ENCODE measurements at places on chromosomes 16 and 17. TPM values are rescaled to one million over a fixed set of nuclear protein-coding genes. Genes with fewer than 3 reads are reported as not detected.

DNA sequence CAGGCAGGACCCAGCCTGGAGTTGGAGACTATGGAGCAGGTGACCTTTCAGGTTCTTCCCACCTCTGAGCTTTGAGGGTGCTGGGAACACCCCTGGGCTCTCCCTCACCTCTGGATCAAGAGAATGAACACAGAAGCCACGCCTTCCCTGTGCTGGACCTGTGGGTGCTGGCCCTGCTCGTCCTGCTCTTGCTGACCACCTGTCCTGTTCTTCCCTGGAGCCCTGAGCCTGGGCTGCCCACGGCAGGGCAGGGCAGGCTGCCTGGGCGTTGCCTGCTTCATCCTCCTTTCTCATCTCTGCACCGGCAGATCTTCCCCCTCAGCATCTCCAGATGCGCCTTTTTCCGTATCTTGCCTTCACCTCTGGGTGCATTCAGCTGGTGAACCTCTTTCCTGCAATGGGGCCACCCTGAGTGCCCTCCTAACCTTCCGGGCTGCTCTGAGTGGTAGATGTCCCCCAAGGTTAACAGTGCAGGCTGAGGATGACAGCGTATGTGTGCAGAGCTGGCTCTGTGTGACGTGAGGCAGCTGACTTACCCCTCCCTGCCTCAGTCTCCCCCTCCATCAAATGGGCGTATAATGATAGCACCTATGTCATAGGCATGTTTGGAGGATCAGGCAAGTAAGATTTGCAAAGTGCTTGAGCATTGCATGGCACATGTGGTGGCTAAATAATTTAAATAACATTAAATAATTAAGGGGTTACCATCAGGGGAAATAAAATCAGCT is 225.8 kb upstream of the CIBAR2 start:
- DNase-seq = peak; percentile 26

The HCRT gene
- not detected for total RNA-seq

- no peak for DNase-seq
Measured at GRCh38 chr16:21611198-21611555, 11.8 kb downstream of the METTL9 start.

GRCh38 chr17:78476973-78477372 is 98.5 kb downstream of the PGS1 start:
- no peak for DNase-seq

- no peak for DNase-seq
Measured at GRCh38 chr17:66620528-66620927, 214.4 kb upstream of the CACNG5 start.

The AHSP gene
- not detected for total RNA-seq

DNA sequence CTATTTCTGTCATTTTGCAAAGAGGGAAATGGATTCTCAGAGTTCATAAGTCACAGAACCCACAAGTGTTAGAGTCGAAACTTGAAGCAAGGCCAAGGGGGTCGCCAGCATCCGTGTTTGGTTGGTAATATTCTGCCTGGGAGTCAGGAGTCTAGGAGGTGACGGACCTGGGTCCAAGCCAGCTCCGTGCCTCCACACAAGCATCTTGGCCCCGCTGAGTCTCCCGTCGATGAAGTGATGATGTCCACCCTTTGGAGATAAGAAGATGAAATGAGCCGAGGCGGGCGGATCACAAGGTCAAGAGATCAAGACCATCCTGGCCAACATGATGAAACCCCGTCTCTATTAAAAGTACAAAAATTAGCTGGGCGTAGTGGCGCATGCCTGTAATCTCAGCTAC is 53.2 kb upstream of the TNRC6C start:
- DNase-seq = peak; percentile 69

All from osteoblast (primary cell).